ENCODE measurements at places on chromosomes 12 and 14.

GRCh38 chr12:13599176-13599575, 382.2 kb downstream of the GRIN2B start:
- DNase-seq = no peak

DNA sequence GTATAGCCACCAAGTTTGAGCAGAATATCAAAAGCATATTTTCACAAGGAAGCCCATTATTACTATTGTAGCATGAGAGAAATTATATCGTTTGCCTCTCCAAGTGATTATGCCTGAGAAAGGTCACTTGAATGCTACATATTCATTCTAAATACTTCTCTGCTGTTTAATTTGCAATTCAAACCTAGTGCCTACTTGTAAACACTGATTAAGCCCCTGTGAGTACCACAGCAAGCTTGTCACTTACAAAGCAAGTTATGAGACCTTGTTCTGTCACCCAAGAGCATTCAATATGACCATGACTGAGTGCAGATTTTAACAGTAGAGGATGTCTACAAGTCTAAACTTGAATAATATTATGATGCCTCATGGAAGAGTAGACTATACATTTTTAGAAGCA, 124.7 kb upstream of the SSTR1 start:
- DNase-seq = no peak

- no peak for DNase-seq
These were observed 14.2 kb upstream of the RNU6-8 start for GRCh38 chr14:32217301-32217700.

DNA sequence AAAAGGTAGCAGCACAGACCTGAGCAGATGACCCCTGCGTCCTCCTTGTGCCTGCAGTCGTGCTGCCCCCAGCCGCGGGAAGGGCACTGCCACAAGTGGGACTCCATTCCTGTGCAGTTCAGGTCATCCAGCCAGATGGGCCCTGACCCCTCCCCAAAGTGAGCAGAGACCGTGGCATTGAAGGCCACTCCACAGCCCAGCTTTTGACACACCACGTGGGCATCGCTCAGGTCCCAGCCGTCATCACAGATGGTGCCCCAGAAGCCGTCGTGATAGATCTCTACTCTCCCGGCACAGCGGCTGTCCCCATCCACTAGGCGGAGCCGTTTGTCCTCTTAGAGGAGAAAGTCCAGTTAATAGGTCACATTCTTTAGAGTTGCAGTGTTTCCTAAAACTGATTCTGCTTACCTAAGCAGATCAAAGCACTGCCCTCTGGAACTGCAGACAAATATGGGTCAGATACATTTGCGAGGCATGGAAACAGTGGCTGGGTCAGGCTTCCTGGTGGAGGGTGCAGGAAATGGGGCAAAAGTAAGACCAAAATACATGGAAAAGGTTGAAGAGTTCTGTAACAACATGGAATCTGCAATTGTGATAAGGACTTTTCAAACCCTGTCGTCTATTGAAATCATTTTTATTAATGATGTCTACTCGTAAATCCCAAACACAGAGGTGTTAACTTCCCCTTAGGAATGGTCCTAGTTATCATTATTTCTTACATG, 69.4 kb downstream of the CD163L1 start:
- DNase-seq = peak; percentile 60

DNA sequence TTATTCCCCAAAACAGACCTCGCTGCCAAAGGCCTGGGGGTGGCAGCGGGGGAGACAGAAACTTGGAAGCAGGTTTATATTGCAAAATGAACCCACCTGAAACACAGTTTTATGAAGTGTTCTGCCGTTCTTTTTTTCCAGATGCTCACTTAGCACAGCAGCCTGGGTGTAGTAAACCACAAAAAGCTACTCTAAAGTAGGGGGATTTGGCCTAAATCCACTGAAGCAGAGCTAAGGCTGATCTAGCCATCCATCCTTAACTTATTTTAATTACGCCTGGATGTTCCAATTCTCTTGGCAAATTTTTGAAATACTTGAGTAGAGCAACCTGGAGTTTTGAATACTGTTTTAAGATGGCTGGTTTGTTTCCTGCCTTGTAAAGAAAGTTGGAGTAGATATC, 121.2 kb downstream of the GPR135 start:
- DNase-seq = no peak

DNA sequence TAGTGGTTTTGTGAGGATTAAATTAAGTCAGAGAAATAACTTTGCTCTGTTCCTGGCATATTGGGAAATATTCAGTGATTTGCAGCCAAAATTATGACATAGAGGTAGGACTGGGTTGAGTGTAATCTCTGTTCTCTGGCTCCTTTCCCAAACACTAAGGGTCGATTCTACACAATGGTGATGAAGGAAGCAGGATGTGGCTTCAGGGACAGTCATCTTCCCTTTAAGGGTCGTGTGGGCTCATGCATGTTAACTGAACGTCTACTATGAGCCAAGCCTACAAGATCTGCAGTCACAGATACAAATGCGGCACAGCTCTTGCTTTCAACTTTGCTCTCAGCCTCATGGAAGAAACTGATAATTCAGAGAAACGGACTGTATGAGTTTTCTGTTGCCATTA, 381.6 kb downstream of the VRK1 start:
- no peak for DNase-seq

- DNase-seq = no peak
These were observed 4.7 kb downstream of the LRP1-AS start for GRCh38 chr12:57142727-57143126.

- DNase-seq = no peak
These were observed 60.5 kb downstream of the ERGIC2 start for GRCh38 chr12:29320295-29321085.

DNA sequence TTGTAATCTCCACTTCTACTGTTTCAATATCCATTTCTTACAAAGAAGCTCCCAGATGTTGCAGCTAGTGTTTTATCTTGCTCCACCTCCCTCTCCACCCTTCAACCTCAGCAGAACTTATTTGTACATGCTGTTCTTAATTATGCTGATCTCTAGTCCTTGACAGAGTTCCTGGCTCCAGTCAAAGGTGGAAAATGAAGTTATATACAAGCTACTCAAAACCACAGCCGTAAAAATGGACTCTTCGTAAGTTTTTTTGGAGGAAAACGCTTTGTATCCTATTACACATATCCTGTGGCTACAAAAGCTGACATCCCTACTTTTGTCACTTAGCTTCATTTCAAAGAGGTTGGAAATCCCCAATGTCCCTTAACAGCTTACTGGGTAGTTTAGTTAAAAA, 1.3 kb downstream of the CLEC1A start:
- no peak for DNase-seq

- DNase-seq = peak; percentile 66
These were observed 90.1 kb upstream of the FLRT2 start for GRCh38 chr14:85439696-85440328.

DNA sequence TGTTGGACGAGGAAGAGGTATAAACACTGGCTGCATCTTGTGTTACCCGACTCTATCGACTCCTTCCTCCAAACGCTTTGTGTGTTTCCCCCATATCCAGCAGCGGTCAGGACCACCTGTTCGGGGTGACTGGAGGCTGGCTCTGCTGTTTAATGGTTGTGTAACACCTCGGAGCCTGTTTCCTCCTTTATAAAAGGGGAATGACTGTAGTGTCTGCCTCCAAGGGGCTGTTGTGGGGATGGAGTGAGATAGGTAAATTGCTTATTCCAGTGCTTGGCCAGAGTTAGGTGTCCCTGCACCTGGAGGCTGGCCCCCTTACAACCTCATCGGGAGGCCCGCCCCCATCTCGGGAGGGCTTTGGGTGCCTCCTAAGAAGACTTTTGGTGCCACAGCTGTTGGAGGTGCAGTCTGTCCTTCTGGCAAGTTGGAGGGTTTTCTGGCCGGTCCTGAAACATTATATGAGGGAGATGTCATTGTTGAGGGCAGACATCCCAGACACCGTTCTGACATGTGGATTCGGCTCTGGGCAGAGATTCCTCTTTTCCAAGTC, 1.1 kb downstream of the MLXIP start:
- DNase-seq = no peak

GRCh38 chr12:75345531-75345930, 11.1 kb downstream of the GLIPR1L1 start:
- no peak for DNase-seq

DNA sequence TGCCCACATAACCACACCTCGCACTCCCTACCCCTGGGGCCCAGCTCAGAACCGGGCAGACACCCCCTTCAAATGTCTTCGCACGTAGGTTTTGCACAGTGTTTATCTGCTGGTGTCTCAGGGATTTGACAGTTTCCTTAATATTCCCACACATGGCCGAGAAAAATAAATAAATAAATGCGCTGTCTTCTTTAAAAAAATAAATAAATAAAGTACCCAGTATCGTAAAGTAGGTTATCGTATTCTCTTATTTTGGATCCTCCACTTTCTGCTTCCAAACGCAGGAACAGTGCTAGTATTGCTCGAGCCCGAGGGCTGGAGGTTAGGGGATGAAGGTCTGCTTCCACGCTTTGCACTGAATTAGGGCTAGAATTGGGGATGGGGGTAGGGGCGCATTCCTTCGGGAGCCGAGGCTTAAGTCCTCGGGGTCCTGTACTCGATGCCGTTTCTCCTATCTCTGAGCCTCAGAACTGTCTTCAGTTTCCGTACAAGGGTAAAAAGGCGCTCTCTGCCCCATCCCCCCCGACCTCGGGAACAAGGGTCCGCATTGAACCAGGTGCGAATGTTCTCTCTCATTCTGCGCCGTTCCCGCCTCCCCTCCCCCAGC, 710 bp upstream of the FOS start:
- DNase-seq = no peak

- no peak for DNase-seq
These were observed 3.4 kb upstream of the DLK1 start for GRCh38 chr14:100723135-100723829.

GRCh38 chr14:77212943-77213678, 31.5 kb downstream of the TMEM63C start:
- no peak for DNase-seq

- no peak for DNase-seq
These were observed 109.5 kb downstream of the PAX9 start for GRCh38 chr14:36771028-36771640.

DNA sequence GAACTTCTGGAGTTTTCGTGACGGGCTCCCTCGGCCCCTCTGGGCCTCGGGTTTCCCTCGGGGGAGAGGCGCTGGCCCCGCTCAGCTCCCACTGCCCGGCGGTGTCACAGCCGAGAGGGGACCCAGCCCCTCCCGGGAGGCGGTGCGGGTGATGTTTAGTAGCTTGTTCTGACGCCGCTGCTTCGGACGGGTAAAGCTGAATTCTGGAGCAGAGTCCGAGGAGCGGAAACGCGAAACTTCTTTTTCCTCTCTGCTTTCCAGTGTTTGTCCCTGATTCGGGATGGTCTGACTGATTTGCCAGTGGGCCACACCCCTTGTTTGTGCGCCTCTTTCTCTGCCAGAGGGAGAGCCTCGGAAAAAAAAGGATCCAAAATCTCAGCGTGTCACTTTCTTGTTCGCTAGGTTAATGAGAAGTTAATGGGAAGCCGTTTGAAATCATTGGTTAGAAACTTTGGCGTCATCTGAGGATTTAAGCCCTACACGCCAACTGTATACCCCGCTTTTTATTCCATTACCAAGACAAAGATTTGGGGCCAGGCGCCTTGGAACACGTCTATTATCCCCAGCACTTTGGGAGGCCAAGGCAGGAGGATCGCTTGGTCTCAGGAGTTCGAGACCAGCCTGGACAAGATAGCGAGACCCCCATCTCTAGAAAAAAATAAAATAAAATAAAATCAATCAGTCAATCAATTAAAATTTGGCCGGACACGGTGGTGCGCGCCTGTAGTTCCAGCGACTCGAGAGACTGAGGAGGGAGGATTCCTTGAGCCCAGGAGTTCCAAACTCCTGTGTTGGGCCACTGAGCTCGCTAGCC, 756 bp downstream of the TULP3 start:
- no peak for DNase-seq

GRCh38 chr14:89881839-89882238, 72.7 kb downstream of the EFCAB11 start:
- no peak for DNase-seq

DNA sequence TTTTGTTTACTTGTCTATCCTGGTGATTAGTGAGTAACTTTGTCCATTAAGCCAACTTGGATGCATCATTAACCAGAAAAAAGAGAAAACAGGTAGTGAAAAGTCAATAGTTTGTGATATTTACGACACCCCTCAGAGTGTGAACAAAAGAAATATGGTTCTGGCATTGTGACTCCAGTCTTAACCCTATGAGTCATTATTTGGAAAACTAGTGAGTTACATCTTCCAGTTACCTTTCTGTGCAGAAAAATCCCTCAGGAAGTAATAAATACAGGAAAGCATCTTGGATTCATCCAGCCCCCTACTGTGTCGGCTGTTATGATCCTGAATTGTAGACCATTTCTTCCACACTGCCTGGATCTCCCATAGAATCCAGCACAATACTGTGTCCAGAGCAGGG, 379.1 kb downstream of the GALC start:
- no peak for DNase-seq

DNA sequence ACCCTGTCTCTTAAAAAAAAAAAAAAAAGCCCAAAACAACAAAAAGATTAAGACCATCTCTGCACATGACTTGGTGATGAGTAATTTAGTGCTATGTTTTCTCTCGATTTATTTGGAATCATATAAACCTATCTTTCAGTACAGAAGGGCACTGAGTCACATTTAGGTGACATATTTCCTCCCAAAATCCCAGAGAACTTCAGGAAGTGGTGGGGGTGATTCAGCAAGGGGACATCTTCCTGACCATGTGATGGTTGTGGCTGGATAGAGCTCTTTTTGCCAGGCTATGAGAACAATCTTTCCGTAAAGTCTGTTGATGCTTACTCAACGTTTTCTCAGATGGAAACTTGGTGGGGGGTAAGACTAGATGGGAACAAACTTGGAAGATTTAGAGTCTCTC, 50.0 kb downstream of the PPFIBP1 start:
- DNase-seq = peak; percentile 92

- no peak for DNase-seq
These were observed 11.2 kb downstream of the NUAK1 start for GRCh38 chr12:106127338-106128126.

DNA sequence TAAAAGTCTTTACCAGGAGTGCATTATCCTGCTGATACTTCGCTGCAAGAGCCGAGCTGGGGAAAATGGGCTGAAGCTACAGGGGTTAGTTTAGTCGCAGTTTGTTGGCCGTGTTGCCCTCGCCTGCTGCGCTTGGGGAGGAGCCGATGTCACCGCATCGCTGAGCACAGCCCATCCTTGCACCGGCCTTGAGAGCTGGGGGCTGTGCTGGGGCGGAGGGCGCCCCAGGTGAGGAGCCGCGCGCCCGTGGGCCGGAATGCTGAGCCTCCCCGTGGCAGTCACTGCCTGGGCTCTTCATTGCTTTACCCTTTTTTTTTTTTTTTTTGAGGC, 50.0 kb downstream of the ADGRD1 start:
- no peak for DNase-seq

DNA sequence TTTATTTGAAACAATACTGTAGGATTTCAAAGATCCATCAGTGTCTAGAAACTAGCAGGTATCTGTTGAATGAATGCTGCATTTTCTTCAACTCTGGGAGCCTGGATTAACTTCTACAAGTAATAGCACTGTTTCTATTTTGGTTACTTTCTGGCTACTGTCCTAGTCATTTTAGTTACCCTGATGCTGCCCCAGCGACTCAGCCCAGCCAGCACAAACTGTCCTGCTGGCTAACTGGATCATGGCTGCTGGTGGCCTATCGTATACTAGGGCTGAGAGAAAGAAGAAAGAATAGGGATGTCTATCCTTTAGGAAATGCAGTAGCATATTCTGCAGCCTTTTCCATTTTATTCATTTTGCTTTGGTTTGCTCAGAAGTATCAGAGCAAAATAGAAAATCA, 53.9 kb downstream of the NTN4 start:
- no peak for DNase-seq
